ENCODE measurements at places on chromosomes 11 and 22.

DNA sequence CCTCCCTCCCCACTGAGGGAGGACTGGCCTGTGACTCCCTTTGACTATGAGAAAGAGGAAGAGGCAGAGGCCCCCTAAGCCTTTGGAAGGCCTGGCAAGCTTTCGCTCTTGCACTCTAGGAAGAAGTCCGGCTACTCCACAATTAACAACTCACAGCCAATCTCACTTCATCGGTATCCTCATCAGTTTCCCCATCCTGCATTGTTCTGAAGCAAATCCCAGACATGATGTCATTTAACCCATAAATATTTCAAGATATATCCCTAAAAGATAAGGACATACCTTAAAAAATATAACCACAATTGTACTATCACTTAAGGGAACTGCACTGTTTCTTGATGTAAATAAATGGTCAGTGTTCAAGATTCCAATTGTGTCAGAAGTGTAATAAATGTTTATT is 63.1 kb downstream of the CWC15 start:
- no peak for DNase-seq

DNA sequence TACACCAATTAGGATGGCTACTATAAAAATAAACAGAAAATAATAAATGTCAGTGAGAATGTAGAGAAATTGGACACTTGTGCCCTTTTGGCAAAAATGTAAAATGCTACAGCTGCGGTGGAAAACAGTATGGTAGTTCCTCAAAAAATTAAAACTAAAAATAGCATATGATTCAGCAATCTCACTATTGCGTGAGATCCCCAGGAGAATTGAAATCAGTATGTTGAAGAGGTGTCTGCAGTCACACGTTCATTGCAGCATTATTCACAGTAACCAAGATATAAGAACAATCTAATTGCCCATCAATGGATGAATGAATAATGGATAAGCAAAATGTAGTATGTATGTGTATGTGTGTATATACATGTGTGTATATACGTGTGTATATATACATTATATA is 6.8 kb downstream of the OR52N2 start:
- no peak for DNase-seq

DNA sequence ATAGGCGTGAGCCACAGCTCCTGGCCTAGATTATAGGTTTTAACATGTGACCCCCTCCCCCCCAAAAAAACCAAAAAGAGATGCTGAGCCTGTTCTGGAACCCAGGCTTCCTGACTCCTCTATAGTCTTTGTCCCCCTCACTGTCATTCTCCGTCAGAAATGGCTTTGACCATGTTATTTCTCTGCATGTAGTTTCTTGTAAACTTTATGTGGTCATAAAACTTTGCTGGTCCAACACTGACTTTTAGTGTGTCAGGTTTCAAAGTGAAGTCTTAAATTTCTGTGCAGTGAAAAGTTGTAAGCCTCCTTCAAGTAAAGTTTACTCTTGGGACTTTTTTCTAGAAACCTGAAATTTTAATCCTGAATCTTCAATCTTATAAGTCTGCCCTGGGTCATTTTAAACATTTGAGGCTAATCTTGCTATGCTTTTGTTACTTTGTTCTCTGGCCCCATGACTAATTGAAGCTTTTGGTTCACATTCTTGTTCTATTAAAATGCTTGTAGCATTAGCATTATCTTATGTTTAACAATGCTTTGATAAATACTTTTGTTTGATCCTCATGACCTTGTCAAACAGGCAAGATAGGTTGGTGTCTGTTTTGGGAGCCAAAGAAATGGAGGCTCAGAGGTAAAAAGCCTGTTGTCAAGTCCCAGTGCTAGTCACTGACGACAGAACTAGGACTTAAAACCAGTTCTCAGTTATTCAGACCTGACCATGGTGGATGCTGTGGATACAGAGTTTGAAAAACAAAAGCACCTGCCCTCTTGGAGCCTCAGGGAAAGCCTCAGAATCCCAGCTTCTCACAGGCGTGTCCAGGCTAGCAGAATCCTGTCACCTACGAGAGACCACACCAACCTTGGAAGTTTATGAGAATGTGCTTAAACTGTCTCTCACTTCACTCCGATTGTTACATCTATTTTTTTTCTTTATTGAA is 87.7 kb upstream of the HORMAD2 start:
- no peak for DNase-seq

DNA sequence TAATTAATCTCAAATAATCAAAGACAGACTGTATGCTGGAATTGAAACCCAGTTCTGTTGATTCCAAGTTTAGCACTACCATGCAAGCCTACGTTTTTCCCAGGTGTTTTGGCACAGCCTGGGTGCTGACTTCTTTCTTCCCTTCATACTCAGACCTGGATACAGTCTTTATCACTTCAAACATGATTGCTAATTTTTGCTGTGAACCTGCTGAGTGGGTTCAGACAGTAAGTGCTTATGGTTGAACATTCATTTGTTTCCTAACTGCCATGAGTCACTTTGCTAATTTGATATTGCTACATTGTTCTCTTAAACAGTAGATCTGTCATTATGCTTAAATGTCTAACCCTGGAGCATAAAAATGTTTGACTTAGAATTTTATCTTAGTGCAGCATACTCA is 12.2 kb downstream of the PAAF1 start:
- DNase-seq, result no peak

- DNase-seq, result peak; percentile 9
Measured at GRCh38 chr11:86514453-86514852, 139.8 kb downstream of the CCDC81 start.

DNA sequence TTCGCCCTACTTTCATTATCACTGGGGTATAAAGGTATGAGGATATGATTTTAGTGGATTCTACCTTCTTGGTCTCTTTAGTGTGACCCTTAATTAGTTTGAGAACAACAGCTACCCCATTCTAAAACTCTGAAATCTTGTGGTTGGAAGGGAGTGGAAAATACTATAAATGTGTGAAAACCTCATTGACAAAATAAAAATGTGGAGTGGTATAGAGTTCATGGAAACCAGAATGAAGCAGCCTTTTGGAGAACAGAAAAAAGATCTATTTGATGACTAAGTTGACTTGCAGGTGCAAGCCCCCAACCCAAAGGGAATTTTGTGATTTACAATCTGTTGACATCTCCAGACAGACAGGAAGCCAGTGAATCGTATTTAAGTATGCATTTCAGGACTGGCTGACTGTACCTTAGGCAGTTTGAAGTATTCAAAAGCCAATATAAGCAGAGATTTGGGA is 75.8 kb downstream of the GAS2 start:
- DNase-seq, result no peak

- no peak for DNase-seq
Measured at GRCh38 chr22:44486538-44486937, 11.5 kb downstream of the RTL6 start.

DNA sequence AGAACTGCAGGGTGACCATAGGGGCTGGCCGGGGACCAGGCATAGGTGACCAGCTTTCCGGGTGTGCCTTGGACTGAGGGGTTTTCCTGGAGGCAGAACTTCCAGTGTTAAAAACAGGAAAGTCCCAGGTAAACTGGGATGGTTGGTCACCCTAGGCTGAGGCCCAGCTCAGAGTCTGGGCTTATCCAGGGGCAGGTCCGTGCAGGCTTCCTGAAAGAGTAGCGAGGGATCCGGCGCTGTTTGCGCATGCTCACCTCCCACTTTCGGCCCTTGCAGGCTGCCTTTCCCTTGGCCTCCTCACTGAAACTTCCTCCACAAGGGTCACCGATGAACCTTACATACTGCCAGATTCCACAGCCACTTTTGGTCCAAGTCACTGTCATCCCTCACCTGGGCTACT is 119.8 kb upstream of the PLET1 start:
- DNase-seq, result no peak

GRCh38 chr11:79050786-79051185 is 390.0 kb downstream of the TENM4 start:
- no peak for DNase-seq
